ENCODE measurements at places on chromosomes 16 and 17. TPM values are rescaled to one million over a fixed set of nuclear protein-coding genes. Genes with fewer than 3 reads are reported as not detected.

VASN gene
- 214 TPM for total RNA-seq

MIF4GD gene
- 6.9 TPM for total RNA-seq

ZFHX3 gene
- 5.4 TPM for total RNA-seq

P2RX5 gene
- 0.58 TPM for total RNA-seq

ENPP7 gene
- not detected for total RNA-seq

KIF2B gene
- total RNA-seq: not detected

ALOX15 gene
- 10.5 TPM for total RNA-seq

MARVELD3 gene
- not detected for total RNA-seq

EXOC7 gene
- total RNA-seq: 49.9 TPM

AATK gene
- 0.35 TPM for total RNA-seq

TMEM114 gene
- not detected for total RNA-seq

CHST6 gene
- total RNA-seq: 0.70 TPM

NOS2 gene
- total RNA-seq: 0.68 TPM

KRT24 gene
- total RNA-seq: not detected

C17orf100 gene
- total RNA-seq: 2.9 TPM

TPPP3 gene
- total RNA-seq: not detected

PRR35 gene
- not detected for total RNA-seq

SLC16A5 gene
- 5.0 TPM for total RNA-seq

PRR15L gene
- not detected for total RNA-seq

Data from pericardium fibroblast (primary cell).